ENCODE measurements at places on chromosomes 2 and 18.

GRCh38 chr2:6917761-6918421 lies 679 bp downstream of the RNF144A start:
- DNase-seq = no peak

DNA sequence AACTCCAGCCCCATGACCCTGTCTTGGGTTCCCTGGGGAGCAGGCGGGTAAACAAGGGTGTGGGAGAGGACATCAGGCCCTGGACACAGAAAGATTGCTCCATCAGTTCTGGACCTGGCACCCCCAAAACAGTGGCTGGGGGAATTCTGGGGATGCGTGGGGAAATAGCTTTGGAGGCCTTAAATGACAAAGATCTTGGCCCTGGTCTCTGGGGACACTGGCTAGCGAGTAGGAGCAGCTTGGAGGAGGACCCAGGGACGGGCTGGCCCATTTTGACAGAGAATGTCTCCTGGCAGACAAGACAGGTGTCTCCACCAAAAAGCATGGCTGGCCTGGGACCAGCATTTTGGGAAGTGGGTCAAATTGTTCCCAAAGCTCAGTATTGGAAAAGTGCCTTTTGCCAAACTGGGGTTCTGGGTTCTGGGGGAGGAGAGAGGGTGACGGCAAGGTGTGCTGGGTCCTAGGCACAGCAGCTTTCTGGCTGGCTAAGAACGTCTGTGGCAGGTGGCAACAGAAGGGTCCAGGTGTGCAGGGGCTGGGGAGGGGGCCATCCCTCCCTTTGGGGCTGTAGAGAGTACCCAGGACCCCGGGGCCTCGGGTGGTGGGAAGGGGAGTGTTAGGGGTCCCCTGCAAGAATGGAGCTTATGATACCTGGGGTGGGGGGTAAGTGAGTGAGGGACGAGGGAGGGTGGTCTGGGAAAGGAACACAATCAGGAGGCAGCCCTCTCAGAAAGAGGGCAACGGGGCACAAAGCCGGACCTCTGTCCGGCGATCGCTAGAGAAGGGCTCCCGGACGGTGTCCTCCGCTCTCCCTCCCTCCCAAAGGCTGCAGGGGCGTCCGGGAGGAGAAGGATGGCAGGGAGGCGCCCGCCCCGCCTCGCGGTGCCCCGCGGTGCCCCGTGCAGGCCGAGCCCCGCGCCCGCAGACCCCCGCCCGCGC lies 556 bp downstream of the CYRIA start:
- DNase-seq = no peak

DNA sequence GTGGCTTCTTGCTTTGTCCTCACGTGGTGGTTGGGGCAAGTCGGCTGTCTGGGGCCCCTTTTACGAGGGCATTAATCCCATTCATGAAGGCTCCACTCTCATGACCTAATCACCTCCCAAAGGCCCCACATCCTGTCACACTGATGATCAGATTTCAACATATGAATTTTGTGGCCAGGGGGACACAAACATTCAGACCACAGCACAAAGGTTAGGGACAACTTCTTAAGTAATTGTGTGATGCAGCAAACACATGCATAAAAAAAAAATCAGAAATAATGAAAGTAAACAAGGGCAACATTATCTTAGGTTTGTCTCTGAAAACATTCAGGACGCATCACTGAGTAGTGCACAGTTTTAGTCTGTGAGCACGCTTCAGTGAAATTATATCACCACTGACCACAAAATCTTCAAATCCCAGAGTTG lies 54.2 kb upstream of the FRZB start:
- no peak for DNase-seq

DNA sequence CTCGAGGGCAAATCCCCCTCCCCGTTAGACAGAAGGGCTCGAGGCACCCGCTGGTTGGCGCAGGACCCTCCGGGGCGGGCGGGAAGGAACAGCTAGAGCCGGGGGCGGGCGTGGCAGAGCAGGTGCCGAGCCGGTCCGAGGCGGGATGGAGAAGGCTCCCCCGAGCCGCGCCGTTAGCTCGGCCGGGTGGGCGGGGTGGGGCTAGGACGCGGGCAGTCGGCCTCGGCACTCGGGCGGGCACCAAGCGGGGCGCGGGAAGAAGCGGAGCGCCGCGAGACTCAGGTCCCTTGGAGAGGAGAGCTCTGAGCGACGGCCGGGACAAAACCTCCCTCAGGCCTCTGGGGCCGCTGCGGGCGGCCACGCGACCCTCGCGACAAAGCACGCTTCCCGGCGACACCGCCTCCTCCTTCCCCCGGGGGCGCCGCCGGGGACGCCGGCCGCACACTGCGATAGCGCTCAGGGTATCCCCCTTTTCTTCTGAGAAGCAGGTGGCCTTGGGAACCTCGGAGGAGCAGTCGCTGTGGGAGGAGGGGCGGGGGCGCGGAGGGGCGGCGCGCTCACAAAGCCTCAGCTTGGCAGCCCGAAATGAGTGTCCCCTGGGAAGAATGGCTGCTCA lies 721 bp downstream of the FHOD3 start:
- DNase-seq = no peak

DNA sequence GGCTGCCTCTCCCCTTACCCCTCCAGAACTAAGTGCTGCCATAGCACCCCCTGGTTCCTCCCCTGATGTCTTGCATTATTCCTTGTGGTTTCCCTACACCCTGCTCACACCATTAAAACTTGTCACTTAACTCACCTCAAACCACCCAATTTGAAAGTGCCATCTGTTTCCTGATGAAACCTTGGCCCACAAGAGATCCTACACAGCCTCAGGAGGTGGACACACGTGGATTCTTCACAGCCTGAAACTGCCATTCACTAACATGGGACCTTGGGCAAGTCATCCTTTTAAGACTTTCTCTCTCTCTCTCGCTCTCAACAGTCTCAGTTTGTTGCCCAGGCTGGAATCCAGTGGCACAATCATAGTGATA lies 27.5 kb upstream of the FAM124B start:
- DNase-seq = no peak

DNA sequence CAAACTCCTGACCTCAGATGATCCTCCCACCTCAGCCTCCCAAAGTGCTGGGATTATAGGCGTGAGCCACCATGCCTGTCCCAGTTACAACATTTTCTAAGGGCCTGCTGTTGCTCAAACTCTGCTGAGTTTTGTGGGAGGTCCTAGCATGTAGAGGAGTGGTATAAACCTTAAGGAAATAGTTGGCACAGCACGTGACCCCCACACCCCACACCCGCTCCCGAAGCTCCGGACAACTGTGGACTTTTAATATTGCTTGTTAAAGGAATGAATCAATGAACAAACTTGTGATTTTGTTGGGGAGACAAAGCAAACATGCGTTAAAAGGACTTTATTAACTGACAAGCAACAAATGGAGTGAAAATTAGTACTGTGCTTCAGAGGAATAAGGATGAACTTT lies 137.8 kb upstream of the GATA6 start:
- DNase-seq = no peak

- DNase-seq = no peak
These were observed 322.9 kb upstream of the KCNJ3 start for GRCh38 chr2:154375579-154375931.

DNA sequence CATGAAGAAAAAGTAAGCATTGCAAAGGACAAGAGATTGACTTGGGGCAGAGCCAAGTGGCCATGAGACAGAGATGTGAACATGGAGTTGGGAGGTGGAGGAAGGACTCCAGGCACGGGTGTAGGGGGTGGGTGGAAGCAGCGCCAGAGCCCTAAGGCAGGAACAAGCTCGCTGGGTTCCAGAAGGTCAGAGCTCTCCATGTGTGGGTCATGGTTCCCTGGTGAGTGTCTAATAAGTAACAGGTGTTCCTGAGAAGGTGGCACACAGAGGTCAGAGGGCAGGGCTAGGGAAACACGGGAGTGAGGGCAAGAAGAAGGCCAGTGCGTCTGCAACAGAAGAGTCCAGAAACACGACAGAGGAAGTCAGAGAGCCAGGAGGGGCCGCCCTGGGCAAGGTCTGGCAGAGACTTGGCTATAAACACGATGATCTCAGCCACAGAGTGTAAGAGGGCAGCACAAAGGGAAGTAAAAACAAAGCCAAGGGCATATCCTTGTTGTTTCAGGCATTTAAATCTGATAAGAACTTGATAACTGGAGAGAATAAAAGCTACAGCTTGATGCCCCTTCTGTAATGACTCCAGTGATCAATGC lies 260.8 kb downstream of the TGIF1 start:
- no peak for DNase-seq

DNA sequence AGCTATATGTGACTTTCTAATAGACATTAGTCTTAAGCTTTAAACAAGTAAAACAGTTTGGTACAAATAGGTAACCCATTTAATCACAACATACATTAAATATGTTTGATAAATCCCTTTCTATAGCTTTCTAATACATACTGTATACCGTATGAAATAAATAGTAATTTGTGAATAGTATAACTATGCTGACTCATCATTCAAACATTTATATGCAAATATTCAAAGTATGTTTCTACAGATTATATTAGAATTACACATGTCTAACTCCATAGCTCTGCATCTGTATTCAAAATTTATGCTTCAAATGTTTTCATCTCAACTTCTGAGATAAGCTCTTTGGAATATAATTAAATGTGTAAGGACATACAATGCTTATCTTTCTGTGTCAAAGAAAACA lies 142.7 kb upstream of the ZNF804A start:
- no peak for DNase-seq

GRCh38 chr2:207483066-207483465 lies 46.7 kb upstream of the CREB1 start:
- no peak for DNase-seq

GRCh38 chr2:72813841-72814240 lies 12.0 kb downstream of the EXOC6B start:
- no peak for DNase-seq

DNA sequence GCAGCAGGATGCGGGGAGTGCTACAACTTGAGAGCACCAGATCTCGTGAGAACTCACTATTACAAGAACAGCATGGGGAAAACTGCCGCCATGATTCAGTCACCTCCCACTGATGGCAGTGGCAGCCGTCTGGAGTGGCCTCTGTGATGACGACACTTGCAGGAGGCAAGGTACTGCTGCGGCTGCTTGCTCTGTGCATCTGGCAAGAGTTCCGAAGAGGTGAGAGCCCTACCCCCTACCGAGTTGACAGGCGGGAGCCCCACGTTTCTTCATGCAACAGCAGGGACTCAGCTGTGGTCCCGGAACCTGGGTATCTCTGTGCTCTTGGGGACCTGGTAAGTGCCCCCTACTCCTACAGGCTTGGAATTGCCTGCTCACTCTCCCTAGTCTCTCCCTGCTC lies 1672.7 kb upstream of the TMEFF2 start:
- no peak for DNase-seq

- DNase-seq = no peak
These were observed 135.4 kb upstream of the FSHR start for GRCh38 chr2:49289711-49290110.
